RWPE2 (cell line): ENCODE measurements at places on chromosomes 1 and 21.
A peak's percentile ranks its signal among the peaks of the same experiment; 100 is the strongest.

- no peak for DNase-seq
Measured at GRCh38 chr1:228043281-228043848, 36.6 kb downstream of the WNT3A start.

DNA sequence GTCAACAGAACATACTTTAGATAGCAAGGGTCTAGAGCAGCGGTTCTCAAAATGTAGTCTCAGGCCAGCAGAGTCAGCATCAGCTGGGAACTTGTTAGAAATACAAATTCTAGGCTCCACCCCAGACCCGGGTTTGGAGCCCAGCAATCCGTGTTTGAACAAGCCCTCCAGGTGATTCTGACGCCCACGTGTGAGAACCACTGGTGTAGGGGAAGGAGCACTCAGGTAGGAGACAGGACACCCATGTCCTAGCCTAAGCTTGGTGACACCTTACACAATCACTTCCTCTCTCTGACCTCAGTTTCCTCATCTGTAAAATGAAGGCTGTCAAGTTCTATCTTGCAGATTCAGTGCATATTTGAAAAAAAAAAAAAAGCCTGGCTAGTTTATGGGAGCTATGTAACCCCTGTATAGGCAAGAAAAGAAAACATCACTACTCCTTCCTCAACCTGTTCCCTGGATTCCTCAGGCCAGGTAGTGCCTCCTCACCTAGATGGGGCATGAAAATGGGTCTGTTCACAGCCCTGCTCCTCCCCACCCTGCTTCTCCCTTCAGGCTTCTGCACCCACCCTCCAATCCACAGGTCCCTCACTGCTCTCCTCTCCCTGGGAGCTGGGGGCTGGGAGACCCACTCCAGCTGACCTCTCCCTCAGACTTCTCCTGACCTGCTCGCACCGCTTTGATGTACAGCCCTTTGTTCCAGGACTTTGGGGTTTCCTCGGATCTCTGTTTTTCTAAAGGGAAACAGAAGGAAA, 7.1 kb upstream of the PHLDA3 start:
- DNase-seq: no peak

DNA sequence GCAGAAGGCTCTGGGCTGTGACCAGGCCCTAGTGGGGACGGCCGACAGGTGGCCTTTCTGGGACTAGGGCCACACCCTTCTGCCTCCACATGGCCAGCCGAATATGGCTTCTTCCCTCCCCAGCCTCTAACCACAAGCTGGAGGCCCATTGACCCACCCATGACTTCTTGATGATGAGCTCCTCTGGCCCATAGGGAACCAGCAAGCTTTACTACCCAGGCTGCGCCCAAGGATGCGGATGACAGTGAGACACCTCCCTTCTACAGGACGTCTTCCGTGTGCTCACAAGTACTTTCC, 41.0 kb downstream of the LDLRAD2 start:
- DNase-seq: no peak

DNA sequence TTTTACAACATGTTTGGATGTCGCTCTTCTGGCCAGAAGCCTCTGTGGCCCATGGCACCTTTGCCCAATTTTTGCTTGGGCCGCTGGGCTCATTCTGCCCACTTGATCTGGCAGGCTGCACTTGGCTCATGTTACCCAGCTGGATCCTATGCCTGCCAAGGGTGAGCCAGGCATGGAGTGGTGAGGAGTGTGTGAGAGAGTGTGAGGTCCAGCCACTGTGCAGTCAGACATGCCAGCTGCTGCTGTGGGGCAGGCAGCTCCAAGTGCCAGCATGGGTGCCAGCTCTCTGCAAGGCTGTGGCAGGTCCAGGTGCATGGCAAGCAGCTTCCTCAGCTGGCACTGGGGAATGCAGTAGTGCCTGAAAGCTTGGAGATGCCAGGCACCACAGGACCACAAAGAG, 71.0 kb downstream of the EBNA1BP2 start:
- no peak for DNase-seq

GRCh38 chr1:39063775-39064174, 37.6 kb downstream of the NDUFS5 start:
- DNase-seq: no peak

DNA sequence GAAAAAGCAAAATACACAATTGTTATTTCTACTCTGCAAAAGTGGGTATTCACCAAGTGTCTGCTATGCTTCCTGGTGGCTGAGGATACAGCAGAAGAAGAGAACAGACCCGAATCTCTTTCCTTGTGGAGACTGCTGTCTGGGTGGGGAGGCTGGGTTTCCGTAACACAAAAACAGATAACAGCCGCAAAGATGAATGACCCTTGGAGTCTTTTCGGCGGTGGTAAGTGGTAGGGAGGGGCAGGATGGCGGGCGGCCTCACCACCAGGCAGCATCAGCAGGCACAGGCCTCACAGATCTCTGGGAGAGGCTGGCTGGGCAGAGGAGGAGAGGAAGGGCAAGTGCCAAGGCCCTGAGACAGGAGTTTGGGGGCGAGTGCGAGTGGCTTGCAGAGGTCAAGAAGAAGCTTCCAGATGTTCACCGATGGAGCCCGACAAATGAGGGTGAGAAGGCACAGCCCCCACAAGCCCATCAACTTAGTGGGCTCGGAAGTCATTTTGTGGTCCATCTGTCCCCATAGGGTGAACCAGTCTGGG, 164.2 kb downstream of the RHOU start:
- no peak for DNase-seq

DNA sequence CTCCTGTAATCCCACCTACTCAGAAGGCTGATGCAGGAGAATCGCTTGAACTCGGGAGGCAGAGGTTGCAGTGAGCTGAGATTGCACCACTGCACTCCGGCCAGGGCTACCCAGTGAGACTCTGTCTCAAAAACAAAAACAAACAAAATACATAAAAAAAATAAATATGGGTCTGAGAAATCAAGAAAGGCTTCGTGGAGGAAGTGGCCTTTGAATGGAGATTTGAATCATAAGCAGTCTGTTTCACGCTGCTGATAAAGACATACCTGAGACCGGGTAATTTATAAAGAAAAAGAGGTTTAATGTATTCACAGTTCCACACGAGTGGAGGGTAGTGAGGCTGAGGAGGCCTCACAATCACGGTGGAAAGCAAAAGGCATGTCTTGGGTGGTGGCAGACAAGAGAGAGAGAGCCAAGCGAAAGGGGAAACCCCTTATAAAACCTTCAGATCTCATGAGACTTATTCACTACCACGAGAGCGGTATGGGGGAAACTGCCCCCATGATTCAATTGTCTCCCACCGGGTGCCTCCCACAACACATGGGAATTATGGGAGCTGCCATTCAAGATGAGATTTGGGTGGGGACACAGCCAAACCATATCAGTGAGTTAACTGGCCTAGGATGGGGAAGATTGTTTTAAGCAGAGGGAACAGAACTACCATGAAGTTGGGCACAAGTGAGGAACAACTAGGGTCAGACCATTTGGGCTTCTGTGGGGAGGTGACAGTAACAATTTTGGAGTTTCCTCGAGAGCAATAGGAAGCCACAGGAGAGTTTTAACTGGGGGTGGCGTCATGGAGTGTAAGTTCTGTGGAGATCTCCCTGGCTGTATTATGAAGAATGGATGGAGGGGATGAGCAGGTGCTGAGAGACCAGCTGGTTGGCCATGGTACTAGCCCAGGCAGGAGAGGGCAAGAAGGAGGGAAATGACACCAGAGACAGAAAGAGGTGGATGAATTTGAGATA, 22.2 kb upstream of the WNT4 start:
- DNase-seq: no peak

- no peak for DNase-seq
Measured at GRCh38 chr1:9291914-9292360, 757 bp upstream of the SPSB1 start.

- no peak for DNase-seq
Measured at GRCh38 chr1:52727114-52727586, 897 bp downstream of the ZYG11B start.

DNA sequence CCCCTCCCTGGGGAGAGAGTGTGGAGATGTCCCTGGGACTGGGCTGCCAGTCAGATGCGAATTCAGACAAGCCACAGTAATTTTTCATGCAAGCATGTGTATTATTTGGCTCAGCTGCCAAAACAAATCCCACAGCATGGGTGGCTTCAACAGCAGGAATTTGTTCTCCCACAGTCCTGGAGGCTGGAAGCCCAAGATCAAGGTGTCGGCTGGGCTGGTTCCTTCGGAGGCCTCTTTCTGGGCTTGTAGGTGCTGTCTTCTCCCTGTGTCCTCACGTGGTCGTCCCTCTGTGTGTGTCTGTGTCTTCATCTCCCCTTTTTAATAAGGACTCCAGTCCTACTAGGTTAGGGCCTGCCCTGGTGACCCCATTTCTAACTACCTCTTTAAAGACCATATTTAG, 91.9 kb upstream of the ACTRT2 start:
- DNase-seq: no peak

DNA sequence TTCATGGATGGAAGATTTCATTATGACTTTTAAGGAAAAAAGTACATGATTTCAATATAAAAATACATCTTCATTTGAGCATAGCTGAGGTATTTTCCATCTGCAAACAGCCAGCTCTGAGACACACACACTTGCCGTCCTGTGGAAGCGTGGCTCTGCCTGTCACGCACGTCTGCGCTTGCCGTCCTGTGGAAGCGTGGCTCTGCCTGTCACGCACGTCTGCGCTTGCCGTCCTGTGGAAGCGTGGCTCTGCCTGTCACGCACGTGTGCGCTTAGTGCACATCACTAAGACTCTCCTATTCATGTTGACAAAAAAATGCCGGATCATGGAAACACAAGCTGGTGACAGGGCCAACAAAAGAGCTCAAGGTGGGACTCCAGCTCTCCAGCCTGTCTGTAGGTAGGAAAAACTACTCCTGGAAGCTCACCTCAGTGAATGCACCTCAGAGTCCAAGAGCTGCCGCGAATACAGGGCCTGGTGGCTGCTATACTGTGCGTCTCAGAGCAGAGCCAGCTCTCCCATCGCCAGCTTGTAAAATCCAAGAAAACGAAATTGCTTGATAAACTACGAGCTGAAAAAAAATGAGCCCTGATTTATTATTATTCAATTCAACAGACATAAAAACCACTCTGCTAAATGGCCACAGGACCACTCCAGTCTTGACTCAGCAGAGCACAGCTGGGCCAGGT, 69.3 kb downstream of the SLC37A1 start:
- DNase-seq: peak; percentile 19

DNA sequence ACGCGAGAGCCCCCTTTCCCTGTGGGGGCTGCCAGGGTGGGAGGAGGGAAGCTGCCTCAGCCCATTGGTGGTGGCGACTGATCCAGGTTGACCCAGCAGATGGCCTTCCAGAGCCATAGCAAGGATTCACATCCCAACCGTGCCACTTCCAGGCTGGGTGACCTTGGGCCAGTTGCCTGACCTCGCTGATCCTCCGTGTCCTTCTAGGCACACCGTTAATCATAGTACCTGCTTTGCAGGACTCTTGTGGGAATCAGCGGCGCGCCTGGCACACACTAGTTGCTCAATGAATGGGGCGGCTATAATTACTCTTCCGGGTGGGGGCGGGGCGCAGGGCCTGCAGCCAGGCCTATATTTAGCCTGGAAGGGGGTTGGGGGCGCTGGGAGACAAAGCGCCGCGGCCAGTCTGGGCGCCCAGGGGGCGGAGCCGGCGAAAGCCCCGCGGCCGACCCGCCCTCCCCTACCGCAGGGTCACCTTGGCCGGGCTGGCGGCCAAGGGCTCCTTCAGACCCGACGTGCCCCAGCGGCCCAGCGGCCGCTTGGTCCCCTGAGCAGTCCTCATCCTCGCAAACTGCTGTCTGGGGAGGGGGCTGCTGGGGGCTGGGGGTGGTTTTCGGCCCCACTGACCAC, 5.1 kb downstream of the HSPB7 start:
- DNase-seq: no peak

DNA sequence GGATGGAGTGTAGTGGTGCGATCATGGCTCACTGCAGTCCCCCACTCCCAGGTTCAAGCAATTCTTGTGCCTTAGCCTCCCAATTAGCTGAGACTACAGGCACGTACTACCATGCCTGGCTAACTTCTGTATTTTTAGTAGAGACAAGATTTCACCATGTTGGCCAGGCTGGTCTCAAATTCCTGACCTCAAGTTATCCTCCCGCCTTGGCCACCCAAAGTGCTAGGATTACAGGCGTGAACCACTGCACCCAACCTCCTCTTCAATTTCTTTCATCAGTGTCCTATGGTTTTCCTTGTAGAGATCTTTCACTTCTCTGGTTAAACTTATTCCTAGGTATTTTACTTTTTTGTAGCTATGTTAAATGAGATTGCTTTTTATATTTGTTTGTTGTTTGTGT, 10.7 kb upstream of the MAST2 start:
- DNase-seq: no peak

- no peak for DNase-seq
Measured at GRCh38 chr1:6842301-6842700, 57.0 kb downstream of the CAMTA1 start.

DNA sequence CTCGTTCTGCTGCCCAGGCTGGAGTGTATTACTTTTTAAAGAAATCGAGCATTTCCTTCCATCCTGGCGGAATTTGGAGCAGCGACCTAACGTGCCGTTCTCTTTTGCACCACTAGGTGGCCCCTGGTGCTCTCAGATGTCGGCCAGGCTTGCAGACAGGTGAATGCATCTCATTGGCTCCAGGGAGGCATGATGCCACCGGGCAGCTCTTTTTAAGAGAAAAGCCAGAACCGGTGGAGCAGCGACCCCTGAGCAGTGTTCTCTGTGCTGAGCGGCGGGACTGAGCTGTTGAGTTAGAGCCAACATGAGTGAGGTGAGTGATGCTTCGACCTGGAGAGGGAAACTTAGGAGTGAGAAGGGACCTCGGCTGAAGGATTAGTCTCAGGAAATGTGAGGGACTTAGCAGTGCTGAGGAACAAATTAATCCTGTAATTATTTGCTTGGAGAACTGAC, at the start of gene PCP4:
Gene PCP4 (plus strand): TSS at position 241 of the 453 bp plus-strand sequence. CDS start 64 bp downstream, at position 305.
- DNase-seq: no peak
